Myocyte (in vitro differentiated cells): ENCODE measurements at places on chromosomes 16 and 17.
A peak's percentile ranks its signal among the peaks of the same experiment; 100 is the strongest.

DNA sequence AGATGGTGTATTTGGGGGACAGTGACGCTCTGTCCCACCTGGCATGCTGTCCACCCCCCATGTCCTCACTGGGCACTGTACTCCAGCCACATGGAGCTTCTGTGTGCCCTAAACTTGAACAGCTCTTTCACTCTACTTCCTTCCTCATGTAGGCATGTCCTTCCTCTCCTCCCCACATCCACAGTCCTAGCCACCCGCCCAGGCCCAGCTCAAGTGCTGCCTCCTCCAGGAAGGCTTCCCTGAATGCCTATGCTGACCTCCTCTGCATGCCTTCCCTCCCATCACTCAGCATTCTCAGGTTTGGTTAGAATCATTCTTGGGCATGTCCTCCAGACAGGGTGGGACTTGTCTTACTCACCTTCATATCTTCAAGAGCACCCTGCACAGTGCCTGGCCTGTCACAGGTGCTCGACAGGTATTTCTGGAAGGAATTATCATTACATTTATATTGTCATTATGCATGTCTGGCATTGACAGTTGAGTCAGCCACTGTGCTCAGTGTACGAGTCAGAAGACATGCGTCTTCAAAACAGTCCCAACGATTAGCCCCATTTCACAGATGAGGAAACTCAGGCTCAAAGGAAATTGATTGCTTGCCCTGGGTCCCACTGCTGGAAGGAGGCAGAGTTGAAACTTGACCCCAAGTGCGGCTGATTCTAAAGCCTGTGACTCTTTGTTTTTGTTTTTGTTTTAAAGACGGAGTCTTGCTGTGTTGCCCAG, 42.1 kb upstream of the TOB1 start:
- DNase-seq = no peak

DNA sequence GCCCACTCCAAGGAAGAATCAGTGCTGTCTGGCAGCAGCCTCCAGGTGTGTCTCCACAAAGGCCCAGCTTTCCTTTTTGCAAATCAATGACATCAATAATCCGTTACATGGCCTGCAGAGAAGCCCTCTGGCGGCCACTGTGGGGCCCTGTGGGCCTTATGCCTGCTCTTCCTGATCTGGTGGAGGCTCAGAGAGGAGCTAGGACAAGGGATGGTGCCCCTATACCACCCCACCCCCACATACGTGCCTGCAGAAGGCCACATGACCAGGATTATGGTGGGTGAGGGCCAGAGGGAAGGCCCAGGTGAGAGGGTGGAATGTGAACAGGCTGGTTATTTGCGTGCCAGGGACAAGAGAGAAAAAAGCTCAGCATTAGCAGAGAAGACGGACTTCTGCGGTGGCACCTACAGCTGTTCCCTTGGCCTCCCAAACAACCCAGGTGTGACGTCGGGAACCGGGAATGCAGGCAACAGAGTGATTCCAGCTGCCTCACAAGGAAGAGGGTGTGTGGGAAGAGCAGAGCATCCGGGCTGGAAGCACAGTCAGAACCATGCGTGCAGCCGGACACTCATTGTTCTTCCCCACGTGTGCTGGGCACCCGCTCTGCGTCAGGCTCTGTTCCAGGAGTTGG, 22.5 kb downstream of the EIF4A3 start:
- DNase-seq = peak; percentile 56

GRCh38 chr17:82804442-82805191, 35.2 kb downstream of the ZNF750 start:
- peak; percentile 69 for DNase-seq

DNA sequence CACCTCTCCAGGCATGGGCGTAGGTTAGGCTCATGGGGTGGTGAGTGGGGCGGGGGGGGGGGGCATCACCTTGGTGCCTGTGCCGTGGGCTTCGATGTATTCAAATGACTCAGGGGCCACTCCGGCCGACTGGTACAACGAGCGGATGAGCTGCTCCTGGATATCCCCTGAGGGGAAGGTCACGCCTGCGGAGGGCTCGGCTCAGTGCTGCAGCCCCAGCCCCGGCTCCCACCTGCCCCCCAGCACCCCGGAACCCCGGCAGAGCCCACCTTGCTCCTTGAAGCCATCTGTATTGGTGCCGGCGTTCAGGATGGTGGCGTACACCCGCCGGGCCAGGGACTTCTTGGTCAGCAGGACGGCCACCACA, 5.4 kb downstream of the FASN start:
- no peak for DNase-seq

DNA sequence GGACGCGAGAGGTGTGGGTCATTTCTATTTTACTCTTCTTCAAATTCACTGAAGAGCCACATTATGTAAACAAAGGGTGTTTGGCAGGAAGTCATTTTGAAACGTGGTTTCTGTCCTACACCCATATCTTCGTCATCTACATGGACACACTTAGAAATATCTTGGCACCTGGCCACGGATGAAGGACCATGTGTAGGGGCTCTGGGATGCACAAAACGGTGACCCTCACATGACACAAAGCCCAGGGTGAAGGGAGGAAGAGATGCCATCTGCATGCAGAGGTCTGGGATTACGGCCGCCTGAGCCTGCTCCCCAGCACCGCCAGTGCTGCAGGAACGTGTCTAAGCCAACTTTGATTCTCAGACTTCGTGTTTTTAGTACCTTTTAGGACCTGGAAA, 130.2 kb upstream of the CHMP6 start:
- DNase-seq = no peak

- DNase-seq = peak; percentile 53
Measured at GRCh38 chr17:45052052-45052772, 780 bp upstream of the DCAKD start.

DNA sequence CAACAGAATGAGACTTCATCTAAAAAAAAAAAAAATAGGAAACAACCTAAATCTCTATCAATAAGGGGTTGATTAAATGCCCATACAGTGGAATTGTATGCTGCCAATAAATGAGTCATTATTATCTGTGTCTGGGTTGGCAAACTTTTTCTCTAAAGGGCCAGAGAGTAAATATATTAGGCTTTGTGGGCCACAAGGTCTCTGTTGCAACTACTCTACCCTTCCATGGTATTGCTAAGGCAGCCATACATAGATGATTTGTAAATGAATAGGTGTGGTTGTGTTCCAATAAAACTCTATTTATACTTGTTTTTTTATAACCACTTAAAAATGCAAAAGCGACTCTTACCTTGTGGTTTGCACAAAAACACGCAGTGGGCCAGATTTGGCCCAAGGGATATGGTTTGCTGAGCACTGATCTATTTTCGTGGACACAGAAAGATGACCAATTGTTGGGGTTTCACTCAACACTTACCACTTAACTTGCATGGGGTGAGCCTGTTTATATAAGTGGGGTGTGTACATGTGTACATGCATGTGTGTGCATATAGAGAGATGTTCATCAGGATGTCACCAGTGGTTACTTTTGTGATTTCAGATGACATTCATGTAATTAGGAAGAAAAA, 12.4 kb upstream of the IL4R start:
- no peak for DNase-seq

DNA sequence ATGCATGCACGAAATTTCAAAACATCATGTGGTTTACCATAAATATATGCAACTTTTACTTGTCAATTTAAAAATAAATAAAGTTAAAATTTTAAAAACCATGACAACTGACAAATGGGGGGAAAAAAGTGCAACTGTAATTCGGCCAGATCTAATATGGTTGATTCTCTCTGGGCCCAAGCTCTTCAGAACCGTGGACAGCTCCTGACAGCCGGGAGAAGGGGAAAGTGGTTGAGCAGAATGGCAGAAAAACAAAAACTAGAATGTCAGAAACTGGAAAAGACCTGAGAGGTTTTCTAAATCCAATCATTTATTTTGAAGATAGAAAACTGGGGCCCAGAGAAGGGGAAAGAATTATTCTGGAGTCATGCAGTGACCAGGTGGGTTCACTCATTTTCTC, 126.6 kb downstream of the TMEM132E start:
- peak; percentile 17 for DNase-seq

GRCh38 chr17:933312-934073, 46.1 kb downstream of the NXN start:
- peak; percentile 73 for DNase-seq

DNA sequence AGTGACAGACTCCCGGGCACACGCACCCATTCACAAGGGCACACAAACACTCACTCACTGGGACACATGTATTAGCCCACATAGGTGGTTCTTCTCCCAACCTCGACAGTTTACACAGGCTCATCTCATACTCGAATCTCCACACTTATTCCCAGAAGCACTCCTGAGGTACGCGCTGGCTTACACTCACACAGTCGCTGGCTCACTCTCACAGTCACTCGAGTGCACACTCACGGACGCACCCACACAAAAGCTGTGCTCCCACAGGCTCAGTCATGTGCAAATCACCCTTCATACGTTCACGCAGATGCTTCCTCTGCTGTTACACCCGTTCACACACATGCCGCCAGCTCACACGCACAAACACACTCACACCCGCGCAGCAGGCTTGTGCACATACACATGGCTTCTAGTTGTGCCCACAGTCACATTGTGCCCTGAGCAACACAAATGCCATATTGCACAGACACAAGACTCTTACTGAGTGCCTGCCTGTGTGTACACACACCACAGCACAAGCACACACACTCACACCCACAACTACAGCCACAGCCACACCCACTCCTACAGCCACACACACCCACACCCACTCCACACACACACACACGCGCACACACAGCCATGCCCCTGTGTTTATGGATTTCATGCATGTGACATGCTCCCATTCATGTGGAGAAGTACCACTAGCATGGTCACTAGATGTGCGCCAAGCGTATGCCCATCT, 8.4 kb upstream of the PRR29 start:
- DNase-seq = no peak

DNA sequence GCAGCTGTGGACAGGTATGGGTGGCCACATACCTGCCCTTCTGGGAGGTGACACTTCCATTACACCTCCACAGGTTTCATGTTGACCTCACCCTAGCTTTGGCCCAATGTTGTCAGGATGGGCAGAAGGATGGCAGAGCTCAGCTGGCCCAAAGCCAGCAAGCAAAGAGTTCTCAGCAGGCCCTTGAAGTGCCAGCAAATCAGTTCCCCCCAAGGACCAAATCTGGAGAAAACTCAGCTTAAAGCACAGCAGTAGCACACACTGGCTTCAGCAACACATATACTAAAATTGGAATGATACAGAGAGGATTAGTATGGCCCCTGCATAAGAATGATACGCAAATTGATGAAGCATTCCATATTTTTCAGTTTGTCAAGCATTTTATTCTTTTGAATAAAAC, 13.4 kb downstream of the ARL4D start:
- DNase-seq = no peak

GRCh38 chr16:86471896-86472295, 38.4 kb upstream of the FOXF1 start:
- DNase-seq = no peak

- DNase-seq = no peak
Measured at GRCh38 chr17:74523308-74523707, 8.0 kb downstream of the CD300LB start.

GRCh38 chr16:8931859-8932258, 31.8 kb downstream of the USP7 start:
- DNase-seq = peak; percentile 71

DNA sequence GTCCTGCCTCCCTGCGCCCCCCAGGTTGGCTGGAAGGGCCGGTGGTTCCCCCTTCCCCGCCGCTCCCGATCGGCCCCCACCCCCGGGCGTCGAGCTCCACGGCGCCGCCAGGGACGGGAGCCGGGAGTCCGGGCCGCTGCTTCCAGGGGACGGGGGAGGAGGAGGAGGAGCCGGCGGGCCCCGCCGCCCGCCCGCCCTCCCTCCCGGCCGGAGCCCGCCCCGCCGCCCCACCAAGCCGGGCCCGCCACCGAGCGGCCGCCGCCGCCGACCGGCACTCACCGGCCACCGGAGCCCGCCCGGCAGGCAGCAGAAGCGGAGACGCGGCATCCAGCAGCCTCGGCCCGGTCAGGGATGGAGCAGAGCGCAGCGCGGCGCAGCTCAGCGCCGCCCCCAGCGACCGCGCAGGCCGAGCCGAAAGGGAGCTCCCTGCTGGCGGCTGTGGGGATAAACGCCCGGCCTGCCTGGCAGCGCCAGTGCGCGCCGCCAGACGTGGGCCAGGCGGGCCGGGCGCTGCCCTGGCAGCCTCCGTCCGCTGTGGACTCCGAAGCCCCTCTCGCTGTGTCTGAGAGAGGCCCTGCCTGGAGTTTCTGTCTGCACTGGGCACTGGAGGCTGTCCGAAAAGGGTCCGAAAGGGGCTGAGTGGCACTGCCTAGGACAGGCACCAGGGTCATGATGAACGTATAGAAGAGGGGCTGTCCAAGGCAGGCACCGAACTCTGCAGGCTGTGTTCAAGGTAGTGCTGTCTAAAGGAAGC, at the start of gene MYO18A:
Gene MYO18A, minus strand, starts transcription at position 365 of the 754 bp plus-strand sequence. CDS start 13,458 bp downstream, outside the sequence.
- peak; percentile 79 for DNase-seq

DNA sequence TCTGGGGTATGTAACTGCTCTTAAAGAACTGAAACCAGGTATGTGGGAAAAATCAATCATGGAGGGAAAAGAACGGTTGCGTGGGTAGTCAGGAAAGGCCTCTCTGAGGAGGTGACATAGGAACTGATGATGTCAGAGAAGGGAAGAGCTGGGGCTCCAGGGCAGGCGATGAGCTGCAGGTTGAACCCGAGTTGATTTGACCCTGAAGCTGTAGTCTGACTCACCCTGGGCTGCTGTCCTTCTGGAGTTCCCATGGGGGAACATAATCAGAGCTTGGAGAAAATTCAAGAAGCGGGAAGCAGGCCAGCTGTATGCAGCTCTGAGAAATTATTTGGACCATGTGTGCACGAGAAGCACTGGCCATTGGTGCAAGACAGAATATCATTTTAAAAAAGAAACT, 16.7 kb downstream of the SLC6A2 start:
- peak; percentile 3 for DNase-seq

DNA sequence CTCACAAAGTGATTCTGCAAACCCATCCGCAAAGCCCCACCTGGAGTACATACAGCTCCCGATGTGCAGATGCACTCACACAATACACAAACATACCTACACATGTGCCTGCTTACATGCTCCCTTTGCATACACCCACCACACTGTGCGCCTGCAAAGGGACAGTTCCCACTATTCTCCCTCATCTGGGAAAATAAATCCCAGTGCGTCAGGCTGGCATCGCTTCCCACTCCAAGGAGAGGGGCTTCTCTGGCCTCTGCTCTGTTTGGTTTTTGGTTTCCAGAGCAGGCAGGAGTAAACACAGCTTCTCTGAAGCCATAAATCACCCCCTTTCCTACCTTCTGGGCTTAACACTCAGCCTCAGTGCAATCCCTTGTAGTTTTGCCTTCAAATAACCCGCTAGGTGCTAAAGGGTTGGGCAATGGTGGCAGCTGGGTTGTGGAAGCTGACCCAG, 14.7 kb downstream of the HOXB4 start:
- DNase-seq = no peak
